NCI-H146 (cell line): ENCODE measurements at places on chromosomes 16 and 17.

DNA sequence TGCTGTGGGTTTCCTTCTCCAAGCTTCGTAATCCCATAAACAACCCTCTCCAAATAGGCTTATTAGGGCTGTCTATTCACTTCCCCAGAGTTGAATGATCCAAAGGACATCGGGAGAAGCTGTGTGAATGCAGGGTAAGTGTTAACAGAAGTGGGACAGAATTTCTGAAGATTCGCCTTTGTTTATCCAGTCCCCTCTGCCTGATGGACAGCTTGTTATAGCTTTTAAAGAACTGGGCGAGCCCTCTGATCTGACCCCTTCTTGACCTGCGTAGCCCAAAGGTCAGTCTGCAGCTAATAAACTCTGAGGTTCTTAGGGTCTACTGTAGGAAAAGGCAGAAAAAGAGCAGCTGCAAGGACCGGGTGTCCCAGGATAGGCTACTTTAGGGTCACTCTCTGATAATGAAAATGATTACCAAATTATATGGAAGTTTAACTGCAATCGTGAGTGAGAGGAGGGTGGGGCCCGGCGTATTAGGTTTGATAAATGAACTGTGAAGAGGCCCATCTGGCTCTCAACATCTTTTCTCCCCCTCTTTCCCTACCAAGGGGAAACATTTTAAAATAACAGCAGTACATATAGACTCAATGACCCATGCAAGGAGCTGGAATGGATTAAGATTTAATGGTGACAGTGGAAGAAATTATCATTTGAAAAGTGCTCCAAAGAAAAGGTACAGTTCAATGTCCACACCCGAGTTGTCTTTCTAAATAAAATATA is 233.4 kb downstream of the FTO start:
- no peak for DNase-seq

GRCh38 chr16:14087590-14088154 is 16.6 kb downstream of the MRTFB start:
- no peak for DNase-seq

DNA sequence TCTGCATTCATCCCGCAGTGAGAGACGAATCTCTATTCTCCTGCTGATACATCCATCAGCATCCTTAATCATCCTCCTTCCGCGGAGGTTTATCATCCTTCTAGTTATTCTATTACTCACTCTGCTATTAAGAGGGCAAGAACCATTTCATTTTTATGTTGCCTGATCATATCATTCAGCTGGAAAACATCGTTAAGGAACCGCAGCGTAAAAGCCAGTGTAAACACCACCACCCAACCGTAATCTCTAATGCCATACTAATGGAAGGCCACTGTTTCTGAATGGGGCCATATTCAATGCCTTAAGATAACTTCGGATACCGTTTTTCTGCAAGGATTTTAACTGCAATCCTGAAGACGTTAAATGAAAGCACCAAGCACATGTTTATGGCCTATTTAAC is 36.7 kb upstream of the ERCC4 start:
- no peak for DNase-seq

DNA sequence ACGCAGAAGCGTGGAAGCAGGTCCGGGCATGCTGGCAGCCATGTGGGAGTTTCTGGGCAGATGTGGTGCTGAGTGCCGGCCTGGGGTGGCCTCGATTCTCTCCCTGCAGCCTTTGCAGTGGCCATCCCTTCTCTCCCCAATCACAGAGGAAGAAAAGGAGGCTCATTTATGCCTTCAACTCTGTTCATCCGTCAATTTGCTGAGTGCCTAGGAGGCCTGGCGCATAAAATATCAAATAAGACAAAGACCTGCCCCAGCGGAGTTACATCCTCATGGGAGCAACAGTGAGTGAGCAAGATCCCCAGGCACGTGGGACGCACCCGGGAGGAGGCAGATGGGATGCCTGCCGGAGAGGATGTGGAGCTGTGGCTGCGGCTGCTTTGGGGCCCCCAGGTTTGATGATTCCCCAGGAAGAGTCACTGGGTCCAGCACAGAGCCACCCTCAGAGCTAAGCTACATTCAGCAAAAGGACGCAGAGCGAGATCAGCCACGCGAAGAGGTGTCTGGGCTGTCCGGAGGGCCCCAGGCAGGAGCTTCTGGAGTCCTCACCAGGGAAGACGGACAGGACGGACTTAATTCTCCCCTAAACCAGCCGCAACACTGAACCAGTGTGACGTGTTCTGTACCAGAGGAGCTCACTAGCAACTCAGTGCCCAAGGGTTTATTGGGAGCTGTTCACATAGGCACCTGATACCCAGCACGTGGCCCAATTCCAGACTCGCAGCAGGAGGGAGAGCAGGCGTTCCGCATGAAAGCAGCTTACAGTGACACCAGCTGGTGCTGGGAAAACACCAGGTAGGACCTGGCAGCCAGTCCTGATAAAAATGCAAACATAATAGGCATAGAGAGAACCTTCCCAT is 11.3 kb downstream of the CA5A start:
- peak; percentile 96 for DNase-seq

DNA sequence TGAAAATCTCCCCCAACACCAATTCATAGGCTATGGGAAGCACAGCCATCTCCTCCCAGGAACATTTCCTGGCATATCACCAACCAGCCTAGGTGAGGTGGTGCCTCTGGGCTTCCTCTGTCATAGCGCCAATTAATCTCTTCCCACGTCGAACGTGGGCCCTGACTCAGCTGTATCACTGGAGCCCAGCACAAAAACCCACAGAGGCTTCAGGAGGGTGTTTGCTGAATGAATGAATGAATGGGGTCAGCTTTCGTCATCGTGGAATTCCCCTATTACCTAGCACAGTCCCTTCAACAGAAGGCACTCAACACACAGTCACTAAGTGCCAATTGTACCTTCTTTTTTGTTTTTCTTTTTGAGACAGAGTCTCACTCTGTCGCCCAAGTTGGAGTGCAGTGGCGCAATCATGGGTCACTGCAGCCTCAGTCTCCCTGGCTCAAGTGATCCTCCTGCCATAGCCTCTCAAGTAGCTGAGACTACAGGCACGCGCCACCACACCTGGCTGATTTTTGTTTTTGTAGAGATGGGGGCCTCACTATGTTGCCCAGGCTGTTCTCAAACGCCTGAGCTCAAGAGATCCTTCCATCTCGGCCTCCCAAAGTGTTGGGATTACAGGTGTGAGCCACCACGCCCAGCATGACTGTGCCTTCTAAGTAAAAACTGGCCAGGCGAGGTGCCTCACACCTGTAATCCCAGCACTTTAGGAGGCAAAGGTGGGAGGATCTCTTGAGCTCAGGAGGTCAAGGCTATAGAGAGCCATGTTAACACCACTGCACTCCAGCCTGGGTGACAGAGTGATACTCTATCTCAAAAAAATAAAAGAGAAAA is 4.1 kb downstream of the ZNF688 start:
- no peak for DNase-seq

DNA sequence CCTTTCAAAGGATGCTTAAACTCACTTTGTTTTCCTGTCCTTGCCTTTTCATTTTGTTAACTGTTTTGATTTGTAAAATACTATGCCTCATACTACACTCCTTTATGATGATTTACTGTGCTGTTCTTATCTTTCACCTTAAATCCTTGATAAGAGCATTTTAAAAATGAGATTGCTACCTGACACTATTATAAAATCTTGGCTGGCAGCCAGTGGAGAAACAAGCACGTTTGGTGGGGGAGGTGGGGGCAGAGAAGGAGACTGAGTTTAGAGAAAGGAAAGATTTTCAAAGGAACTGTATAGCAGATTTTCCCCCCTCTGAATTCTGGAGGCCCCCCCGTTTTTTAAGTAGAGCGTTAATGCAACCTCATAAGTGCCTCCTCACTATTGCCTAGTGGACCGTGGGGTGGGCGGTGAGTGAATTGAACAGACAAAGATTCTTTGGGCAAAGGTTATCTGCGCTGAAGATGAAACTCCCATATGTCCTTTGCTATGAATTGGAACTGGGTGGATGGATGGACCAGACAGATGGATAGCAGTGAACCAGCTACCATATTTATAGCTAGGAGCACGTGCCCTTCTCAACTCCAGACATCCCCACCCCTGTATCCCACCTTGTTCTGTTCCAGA is 200.2 kb downstream of the CCDC182 start:
- DNase-seq = peak; percentile 56
